Muscle of back (tissue), 13 donors: ENCODE measurements at places on chromosomes 12 and 14. TPM values are rescaled to one million over a fixed set of nuclear protein-coding genes. Genes with fewer than 3 reads are reported as not detected.

GRCh38 chr12:49974231-49974675, 1.5 kb downstream of the AQP6 start:
- DNase-seq, result peak; percentile 83

Gene KRT77
- polyA plus RNA-seq, result not detected

DNA sequence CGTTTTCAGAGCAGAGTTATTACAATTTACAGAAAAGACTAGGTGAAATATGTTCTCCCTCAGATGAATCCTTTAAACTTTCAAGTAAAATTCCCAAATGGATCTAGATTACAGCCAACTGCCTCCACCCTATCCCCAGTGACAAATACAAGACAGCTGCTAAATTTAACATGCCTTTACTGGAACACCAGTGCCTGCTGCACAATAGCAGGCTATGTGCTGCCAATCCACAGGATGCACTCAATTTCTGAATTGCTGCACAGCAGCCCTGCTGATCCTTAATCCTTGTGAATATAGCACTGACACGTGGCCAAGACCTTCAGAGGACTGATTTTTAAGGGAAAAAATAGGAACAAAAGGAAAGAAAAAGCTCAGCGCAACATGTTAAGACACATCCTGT, 128.9 kb downstream of the CCER1 start:
- DNase-seq, result no peak

Gene CELA1
- not detected for polyA plus RNA-seq

- no peak for DNase-seq
Measured at GRCh38 chr14:96827290-96827689, 30.1 kb downstream of the VRK1 start.

- DNase-seq, result peak; percentile 35
Measured at GRCh38 chr14:47278233-47278842, 397.1 kb downstream of the MDGA2 start.

GRCh38 chr14:61570549-61571290, 124.6 kb upstream of the HIF1A start:
- DNase-seq, result no peak

Gene P3H3
- 49.1 TPM for polyA plus RNA-seq

Gene AMN
- polyA plus RNA-seq, result 0.39 TPM

Gene RNASE7
- polyA plus RNA-seq, result not detected

Gene KERA
- 41.1 TPM for polyA plus RNA-seq

DNA sequence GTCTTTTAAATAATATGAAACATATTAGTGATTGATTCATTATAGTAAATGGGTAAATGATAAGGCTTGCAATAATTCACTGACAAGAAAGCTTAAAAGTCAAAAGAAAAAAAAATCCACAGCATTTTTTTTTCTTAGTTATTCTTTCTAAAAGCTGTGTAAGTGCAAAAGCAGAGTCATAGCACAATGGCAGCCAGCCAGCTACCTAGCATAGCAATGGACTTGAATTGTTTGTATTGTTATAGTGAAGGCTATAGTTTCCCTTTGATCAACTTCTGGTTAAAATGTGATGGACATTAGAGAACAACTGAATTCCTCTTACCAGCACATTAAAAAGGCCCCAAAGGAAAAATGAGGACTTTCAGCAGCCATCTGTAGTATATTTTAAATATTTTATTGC, 232.1 kb downstream of the NAV3 start:
- DNase-seq, result peak; percentile 23

DNA sequence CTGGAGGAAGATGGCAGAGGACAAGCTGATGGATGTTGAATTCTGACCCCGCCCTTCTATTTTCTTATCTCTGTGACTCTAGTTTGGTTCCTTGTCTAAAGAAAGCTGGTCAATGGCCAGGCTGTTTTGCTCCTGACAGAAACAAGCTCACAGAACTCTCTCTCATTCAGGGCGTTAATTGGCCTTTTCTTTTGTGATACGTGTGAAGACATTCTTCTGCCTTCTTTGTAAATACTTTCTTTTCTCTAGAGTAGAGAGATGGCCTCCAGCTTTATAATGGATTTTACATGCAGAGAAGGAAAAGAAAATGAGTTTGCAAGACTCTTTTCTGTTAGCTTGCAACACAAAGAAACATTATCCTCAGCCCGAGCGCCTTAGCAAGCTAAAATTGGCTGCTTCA, 492.2 kb upstream of the CCDC196 start:
- DNase-seq, result peak; percentile 43

Gene PTPRQ
- polyA plus RNA-seq, result 0.36 TPM

DNA sequence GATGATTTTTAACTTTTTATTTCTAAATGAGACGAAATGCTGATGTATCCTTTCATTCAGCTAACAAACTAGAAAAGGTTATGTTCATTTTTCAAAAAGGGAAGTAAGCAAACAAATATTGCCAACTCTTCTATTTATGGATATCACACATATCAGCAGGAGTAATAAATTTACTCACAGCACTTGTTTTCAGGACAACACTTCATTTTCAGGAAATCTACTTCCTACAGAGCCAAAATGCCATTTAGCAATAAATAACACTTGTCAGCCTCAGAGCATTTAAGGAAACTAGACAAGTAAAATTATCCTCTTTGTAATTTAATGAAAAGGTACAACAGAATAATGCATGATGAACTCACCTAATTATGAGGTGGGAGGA, 139.6 kb downstream of the HMGA2 start:
- DNase-seq, result no peak

Gene ZDHHC22
- polyA plus RNA-seq, result 0.52 TPM

DNA sequence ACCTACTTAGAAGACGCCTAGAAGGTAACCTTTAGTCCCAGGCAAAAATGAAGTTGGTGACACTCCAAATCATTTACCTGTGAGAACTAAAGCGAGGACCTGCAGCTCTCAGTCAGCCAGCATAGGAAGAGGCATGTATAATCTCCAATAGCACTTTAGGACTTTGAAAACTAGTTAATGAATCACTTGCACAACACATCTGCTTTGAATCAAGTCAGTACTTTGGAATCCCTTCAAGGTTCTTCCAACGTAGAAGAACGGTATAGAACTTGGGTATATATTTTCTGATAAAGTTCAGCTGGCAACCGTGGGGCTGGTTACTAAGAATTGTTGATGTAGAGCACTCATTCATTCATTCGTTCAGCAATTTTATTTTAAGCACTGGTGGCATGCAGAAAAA, 251.9 kb downstream of the TMEM132D start:
- no peak for DNase-seq

- DNase-seq, result no peak
Measured at GRCh38 chr14:70706177-70706576, 64.5 kb downstream of the TTC9 start.
